ENCODE measurements at places on chromosomes 5 and 9.

DNA sequence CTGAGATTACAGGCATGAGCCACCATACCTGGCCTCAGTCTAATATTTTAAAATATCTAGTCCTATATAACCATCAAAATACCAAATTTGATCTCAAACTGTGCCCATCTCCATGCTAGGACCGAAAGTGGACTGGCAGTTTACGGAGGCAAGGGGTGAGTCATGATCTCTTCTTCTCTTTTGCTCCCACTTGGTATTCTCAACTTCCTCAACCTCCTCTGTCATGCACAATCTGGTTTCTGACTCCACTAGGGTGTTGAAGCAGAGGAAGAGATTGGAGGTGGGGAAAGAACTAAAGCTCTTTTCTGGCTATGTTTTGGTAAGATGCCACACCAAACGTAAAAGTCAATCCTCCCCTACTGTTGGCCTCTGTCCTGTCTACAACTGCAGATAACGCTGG is 55.9 kb upstream of the CEMIP2 start:
- no peak for DNase-seq

GRCh38 chr9:90044263-90044662 is 439.5 kb downstream of the GADD45G start:
- DNase-seq, result no peak

DNA sequence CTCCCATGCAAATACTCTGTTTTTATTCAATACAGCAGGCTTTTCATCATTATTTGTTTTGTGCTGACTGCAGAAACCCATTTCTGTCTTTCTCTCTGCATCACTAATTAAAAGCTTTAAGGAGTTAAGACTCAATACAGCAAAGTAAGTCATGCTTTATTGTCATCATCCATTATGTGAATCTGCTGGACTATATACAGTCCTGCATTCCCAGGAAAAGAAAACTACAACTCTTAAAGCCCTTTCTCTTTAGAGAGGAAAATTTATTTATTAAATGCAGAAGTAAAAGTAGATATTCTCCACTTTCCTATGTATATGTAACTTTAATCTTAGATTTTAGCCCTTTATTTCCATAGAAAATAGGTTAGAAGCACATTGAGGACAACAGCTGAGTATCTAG is 706.6 kb upstream of the RGMB start:
- no peak for DNase-seq

- no peak for DNase-seq
Measured at GRCh38 chr9:123423311-123423640, 67.3 kb downstream of the CRB2 start.
